ENCODE measurements at places on chromosomes 13 and 19.

GRCh38 chr13:103437651-103438050 lies 371.4 kb upstream of the SLC10A2 start:
- no peak for DNase-seq

- no peak for DNase-seq
Observed at GRCh38 chr19:20999731-21000352, 20.6 kb upstream of the ZNF430 start.

DNA sequence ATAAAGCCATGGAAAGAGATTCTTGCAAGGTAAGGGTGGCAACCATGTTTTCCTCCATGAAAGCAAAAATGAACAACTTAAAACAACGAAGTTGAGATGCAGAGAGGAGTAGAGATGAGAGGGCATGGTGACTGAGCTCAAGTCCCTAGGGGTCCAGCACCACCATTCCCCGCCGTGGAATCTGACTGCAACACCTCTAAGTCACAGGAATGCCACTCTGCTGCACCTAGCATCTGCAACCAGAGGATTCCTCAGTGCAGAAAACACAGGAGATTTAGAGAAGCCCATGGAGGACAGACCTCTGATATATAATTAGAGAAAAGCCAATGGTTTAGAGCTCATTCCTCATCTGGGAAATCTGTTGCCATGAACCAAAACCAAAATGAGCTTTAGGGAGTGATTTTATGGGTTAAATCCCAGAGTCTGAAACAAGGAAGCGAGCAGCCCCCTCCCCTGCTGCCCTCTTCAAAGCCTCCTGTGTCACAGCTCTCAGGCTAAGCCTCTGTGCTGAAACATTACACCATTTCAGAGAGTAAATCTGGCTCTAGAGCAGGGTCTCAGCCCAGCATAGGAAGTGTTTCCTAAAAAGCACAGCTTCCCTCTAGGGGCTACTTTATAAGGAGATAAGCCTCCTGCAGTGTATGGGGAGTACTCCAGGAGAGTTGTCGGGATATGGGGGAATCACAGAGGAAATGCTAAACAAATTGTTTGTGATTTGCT lies 1043.6 kb downstream of the UQCRFS1 start:
- DNase-seq = no peak

- peak; percentile 81 for DNase-seq
Observed at GRCh38 chr19:2618611-2619010, 83.9 kb downstream of the GNG7 start.

- no peak for DNase-seq
Observed at GRCh38 chr13:96934889-96935489, 59.3 kb downstream of the OXGR1 start.

GRCh38 chr19:3801412-3802096 lies 15.4 kb upstream of the MATK start:
- DNase-seq = no peak

- no peak for DNase-seq
Observed at GRCh38 chr19:29467824-29468401, 57.9 kb upstream of the VSTM2B start.

DNA sequence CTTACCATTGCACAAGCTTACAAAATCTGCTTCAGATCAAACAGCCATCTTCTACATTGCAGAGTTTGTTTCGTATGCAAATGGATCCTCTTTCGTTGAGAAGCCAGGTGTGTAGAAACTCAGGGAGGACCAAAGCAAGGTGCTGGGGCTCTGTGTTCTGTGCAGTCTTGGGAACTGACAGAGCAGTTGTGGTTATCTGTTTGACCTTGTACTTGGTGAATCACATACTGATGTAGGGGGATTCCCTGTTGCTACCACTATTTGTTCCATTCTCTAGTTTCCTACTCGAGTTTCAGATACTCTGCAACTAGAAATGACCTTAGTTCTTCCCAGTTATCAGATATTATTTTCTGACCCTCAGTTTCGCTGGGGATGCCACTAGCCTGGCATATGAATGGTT lies 95.2 kb upstream of the CLDN10 start:
- no peak for DNase-seq

GRCh38 chr13:33438918-33439317 lies 153.4 kb upstream of the STARD13 start:
- DNase-seq = no peak

DNA sequence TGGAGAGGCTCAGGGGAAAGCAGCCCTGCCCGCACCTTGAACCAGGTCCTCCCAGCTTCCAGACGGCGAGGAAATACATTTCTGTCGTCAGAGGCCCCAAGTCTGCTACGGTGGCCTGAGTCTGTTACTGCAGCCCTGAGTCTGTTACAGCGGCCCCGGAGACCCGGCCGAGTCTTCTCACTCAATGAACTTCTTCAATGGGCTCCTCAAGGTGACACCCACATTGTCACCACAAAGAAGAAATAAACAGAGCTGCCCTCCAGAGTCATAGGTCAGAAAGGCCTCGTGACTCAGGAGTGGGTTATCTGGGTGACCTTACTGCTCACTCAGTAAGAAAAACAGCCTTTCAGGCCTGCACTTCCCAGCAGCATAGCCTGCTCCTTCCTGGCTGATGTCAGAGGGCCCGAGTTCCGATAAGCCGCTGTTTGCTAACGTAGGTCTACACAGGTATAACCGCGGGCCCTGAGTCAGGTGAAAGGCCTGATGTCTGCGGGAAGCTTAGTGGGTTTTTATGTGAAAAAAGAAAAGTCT lies 66.9 kb upstream of the TM9SF2 start:
- no peak for DNase-seq

DNA sequence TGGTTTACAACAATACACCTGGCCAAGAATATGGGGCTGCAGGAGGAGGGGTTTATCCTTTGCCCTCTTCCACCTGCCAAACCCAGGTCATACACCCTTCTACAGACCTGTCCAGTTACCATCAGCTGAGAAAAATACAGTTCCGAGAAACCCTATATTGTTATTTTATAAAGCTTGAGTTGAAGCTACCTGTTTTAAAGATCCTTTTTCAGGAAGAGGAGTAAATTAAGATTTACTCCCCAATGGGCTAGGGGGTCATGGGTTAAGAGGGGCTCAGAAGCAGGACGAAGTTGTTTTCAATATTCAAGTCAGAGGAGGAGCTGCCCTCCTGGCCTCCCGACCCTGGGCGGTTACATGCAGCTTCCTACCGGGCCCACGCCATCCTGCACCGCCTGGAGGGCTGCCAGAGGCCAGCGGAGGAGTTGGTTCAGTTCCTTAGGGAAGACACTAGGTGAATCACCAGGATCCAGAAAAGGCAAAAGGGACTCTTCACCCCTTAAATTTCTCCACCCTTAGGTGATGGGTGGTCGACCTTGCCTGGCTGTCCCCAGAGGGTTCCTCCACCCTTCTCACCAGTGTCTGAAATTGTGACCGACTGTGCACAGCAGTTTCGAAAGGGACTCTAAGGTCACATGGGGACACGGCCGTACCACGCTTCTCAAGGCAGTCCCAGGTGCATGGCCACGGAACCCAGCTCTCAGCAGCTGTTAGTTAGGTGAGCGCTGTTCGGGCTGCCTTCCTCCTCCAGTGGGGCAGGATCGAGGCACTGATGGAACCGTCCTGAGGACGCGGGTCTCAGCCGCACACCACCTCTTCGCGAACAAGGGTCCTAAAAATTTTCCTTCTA lies 1.2 kb downstream of the GJB2 start:
- peak; percentile 25 for DNase-seq

Measured in GF-D8 (cell line).